ENCODE measurements at places on chromosomes 6 and 20.

DNA sequence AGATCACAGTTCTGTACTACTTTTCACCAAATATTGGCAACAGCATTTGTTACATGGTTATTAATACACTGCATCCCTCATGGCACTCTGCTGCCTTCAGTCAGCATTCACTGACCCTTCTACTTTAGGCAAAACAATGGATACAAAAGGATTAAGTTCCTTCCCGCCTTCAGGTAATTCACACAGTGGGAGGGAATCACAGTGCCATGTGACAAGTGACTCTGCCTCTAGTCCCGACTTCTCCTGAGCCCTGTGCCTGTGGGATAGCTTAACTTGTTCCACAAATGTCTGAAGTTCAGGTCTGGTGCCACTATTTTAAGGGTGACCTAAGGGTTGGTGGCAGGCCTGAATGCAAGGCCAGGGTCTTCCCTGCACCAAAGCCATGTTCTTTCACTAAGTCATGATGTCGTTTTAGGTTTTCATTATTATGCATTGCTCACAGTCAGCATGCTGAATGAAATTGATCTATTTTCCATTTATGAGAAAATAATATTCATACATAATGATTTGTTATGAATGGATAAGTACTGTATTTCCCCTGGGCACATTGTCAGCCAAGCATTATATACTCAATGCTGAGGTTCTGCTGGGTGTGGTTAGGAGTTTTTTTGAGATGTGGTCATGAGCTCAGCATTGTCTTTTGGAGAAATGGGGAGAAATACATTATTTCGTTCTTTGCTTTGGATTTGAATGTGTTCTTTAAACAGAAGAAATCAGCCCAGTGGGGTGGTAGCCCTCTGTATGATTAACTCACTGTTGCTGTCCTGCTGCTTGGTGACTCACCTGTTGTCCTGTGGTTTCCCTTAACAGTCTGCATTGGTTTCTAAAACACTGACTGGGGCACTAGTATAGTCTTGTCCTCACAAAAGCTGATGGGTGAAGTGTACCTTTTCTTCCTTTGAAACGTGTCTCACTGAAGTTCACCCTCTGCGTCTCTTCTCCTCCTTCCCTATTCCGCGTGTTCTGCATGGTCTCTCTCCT, 66.4 kb downstream of the AFDN start:
- no peak for DNase-seq

GRCh38 chr6:91720324-91720723, 1133.5 kb upstream of the MAP3K7 start:
- DNase-seq, result no peak

GRCh38 chr6:148021165-148021564, 321.5 kb upstream of the SASH1 start:
- DNase-seq, result no peak

GRCh38 chr20:3669710-3670367, 6.6 kb upstream of the GFRA4 start:
- no peak for DNase-seq

- no peak for DNase-seq
Measured at GRCh38 chr20:23061734-23062561, 12.5 kb upstream of the THBD start.

DNA sequence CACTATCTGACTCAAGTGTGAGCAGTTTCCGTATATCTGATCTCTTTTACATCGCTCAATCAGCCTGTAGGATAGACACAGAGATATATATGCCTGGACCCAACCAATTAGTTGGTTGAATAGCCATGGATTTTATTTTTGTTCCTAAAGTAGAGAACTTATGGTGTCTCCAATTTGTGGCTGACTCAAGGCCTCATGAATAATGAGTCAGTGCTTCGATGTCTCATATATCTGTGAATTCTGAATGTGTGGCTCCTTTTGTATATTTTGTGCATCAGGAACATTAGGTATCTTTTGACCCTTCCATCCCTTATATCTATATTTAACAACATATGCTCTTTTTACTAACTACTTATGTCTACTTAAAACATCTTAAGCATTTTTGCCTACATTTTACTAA, 64.5 kb downstream of the OR2B2 start:
- no peak for DNase-seq

- DNase-seq, result no peak
Measured at GRCh38 chr6:106849120-106849519, 125.4 kb downstream of the CD24 start.

GRCh38 chr6:149846321-149846720, 17.8 kb downstream of the LRP11 start:
- no peak for DNase-seq

GRCh38 chr6:17289630-17290061, 8.5 kb downstream of the RBM24 start:
- no peak for DNase-seq

DNA sequence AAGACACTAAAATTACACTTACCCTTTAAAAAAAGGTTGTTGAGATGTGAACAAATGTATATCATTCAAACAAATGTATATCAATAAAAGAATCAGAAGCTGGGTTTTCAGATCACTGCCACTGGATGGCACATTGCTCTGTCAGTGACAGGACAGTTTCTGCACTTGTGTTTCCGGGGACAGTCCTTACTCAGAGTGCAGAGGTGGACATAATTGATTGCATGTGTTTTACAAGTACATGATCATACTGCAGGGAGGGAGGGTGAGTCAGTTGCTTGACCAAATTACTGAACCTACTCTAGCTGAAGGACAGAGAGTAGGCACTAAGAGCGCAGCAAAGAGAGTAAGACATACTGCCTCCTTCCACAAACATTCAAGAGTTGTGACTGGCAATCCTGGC, 302.3 kb downstream of the TENT5A start:
- no peak for DNase-seq

DNA sequence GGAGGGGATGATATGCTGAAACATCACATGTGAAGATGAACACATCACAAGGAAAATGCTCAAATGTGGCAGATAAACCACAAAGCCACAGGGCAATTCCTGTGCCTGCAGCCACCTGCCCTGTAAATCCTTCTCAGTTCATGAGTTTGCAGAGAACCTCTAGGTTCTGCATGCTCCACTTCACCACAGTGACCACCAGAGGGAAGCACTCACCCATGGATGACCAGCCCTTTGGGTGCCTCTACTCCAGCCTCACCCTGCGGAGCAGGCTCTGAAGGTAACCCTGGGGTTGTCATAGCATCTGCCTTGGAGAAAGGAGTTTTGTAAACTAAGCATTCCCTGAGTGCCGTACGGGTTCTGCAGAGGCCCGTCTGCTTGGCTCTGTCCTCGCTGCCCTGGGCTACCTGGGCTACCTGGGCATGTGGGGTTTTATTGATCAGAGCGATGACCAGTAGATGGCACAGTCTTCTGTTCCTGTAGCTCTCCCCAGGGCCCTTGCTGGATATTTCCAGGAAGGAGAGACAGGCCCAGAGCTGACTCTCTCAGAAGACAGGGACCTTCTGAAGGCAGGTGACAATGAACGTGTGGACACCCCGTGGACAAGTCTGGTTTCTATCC, 31.7 kb upstream of the CST1 start:
- no peak for DNase-seq

DNA sequence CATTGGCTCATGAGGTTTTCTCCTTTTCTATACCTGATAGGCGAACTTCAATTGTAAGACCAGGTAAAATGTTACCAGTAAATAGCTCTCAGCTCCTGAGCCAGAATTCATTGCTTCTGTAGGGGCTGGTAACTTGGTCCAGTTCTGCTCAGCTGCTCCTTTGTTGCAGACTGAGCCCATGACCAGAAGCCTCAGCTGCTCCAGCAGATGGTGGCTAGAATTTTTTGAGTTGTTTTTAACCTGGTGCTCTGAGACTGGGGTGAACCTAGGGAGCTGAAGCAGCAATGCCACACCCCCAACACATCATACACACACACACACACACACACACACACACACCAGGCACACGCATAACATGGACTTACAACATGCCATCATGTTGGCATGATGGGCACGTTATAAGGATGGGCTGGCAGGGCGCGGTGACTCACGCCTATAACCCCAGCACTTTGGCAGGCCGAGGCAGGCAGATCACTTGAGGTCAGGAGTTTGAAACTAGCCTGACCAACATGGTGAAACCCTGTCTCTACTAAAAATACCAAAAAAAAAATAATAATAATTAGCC, 103.1 kb downstream of the QRSL1 start:
- DNase-seq, result no peak

DNA sequence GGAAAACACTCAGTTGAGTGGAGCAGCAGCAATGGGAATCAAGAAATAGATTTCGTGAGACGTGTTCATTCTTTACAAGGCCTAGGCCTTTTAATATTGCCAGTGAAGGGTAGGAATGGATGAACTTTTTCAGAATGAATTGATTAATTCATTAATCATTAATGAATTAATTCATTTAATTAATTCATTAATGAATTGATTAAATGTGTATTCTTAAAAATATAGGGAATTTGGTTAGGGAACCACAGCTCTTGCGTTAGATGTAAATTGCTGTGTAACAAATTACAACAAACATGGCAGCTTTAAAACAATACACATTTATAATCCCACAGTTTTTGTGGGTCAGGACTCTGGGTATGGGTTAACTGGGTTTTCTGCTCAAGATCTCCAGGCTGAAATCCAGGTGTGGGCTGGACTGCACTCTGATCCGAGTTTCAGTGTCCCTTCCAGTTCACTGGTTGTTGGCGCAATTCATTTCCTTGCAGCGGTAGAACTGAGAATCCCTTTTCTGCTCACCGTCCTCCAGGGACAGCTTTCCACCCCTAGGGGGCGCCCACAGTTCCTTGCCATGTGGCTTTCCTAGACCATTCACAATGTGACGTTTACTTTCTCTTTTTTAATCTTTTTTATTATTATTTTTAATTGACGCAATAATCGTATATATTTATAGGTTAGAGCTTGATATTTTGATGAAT, 32.8 kb upstream of the BCAS1 start:
- peak; percentile 85 for DNase-seq

DNA sequence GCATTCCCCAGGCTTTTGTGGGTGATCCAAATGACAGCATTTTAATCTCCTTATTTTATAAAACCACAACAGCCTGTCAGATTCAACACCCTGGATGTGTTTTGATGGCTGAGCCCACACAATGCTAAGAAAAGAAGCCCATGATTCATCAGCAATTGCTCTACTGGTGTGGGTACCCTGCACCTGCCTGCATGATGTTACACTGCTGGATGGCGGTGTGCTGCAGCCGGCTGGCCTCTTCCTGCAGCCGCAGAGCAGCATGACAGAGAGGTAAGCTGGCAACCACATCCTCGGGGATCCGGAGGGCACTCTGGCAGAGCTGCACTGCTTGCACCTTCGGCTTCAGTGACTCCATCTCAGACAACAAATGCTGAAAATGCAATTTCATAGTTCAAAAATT, 327.5 kb downstream of the SYNE1 start:
- peak; percentile 64 for DNase-seq

- DNase-seq, result no peak
Measured at GRCh38 chr20:1424336-1424735, 31.5 kb upstream of the FKBP1A start.

DNA sequence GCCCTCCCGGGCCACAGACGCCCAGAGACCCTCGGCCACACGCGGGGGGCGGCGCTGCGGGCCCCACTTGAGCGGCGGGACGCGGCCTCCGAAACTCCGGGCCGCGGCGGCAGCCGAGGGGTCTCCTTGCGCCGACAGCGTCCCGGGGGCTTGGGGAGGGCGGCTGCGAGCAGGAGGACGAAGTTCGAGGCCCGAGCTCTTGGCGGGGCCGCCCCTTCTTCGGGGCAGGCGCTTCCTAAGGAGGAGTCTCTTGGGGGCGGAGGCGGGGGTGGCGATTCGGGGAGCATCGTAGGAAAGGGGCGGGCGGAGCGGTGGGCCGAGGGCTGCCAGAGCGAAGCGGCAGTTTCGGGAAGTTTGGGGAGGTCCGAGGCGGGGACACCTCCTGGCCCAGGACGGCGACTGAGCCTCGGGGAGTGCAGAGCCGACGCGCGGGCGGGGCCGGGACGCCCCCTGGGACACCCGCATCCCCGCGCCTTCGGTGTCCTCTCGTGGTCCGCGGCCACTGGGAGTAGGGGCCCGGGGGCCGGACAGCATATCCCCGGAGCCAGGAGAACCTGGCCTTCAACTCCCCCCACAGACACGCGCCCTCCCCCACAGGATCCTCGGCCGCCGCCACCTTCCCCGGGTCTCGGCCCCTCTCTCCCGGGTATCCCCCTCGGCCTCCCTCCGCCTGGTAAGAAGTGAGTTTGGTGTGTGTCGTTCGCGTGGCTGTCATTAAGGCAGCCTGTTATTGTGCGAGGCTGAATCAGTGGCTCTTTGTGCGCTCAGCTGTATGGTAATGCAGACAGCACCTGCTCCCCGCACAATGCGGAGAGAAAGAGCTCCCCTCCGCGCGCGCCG, 613 bp upstream of the DLL1 start:
- peak; percentile 50 for DNase-seq

DNA sequence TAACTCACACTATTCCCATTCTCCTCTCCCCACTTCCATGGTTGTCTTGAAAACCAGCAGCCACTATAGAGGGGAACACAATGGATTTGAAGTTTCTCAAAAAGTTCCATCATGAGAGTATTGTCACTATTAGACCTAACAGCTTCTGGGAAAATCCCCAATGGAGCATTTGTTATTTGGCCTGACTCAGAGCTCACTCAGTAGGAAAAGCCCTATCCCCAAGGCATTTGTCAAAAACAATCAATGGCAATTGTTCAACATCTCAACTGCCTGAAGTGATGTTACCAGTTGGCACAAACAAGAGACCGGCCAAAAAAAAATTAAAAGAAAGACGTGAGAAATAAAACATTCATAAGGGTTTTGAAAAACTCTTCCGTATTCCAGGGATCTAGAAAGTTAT, 98.8 kb downstream of the MYLK4 start:
- no peak for DNase-seq

DNA sequence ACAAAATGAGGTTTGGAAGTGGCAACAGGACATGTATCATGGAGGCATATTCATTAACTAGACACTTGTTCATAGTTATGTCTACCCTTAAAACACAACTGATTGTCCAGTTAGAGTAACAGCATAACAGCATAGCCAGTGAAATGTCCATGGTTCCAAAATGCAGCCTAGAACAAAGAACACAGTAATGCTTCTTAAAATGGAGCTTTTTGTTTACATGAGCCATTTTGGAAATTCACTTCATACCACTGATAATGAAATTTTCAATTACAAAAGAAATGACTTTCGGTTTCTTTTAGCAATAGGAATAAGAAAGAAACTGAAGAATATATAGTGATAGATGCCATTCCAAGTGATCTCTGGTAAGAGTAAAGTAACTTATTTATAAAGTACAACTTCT, 111.1 kb upstream of the DST start:
- DNase-seq, result no peak

- DNase-seq, result no peak
Measured at GRCh38 chr6:25008707-25009392, 73.1 kb upstream of the RIPOR2 start.

DNA sequence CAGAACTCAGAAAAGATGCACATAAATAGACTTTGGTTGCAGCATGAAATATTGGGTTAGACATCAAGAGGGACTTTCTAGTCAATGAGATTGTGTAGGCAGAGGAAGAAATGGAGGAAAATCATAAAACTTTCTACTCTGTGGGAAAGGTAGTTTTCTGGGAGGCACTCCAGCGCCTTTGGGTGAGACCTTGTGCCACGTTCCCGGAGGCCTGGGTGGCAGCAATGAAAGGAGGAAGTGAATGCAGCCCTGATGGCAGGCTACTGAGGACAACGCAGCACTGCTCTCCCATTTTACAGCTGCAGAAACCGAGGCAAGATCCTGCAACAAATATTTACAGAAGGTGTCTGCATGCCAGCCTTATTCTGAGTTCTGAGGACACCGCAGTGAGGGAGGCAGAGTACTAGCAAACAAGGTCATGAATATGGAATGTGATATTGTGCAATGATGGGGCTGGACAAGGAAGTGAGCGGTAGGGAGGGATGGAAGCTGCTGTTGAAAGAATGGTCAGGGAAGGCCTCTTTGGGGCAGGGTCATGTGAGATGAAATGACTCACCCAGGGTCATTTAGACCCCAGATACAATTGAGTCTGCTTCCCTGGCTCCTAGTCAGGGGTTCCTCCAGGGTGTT, 159.1 kb downstream of the TFAP2C start:
- no peak for DNase-seq

All from stimulated activated CD4-positive, alpha-beta T cell treated with anti-CD3 and anti-CD28 coated beads, Interleukin-2, amount 100 ng/mL, for 24 hours (primary cell).